Stimulated activated CD4-positive, alpha-beta T cell treated with anti-CD3 and anti-CD28 coated beads, Interleukin-12 subunit alpha, Interleukin-12 subunit beta, amount 100 ng/mL, for 24 hours (primary cell): ENCODE measurements at places on chromosomes 13 and 19.

DNA sequence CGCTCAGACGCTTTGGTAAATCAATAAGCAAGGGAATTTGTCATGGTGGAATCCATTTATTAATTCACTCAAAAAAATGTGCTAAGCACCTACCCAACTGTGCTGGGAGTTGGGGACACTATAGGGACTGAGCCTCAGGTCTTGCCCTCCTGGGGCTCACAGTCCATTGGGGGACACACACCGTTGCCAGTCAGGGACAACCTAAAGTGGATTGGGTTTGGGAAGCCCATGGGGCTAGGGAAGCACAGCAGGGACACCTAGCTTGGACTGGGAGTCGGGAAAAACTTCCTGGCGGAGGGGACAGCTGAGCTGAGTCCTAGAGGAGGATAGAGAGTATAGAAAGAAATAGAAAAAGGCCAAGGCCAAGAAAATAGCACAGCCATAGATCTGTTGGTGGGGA is 8.5 kb downstream of the FOSB start:
- no peak for DNase-seq

GRCh38 chr19:45615795-45616703 is 14.0 kb upstream of the GPR4 start:
- peak; percentile 83 for DNase-seq

GRCh38 chr13:64417581-64417980 is 2812.6 kb downstream of the PCDH9 start:
- DNase-seq = no peak

- no peak for DNase-seq
Measured at GRCh38 chr13:43319617-43320444, 296.4 kb downstream of the DNAJC15 start.

GRCh38 chr19:48094129-48094854 is 16.3 kb downstream of the PLA2G4C start:
- DNase-seq = no peak

DNA sequence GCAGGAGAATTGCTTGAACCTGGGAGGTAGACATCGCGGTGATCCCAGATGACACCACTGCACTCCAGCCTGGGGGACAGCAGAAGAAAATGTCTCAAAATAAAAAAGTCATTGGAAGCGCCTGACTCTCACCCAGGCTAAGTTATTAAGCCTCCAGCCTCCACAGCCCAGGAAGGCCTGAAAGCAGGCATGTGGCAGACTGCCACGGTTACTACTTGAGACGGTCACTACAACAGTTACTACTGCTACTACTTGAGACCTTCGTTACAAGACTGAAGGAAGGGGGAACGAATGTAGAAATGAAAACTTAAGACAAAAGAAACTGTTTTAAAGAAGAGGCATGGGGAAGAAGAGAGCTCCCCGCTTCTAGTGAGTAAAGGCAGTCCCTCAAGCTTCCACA is 9.6 kb downstream of the PRR22 start:
- no peak for DNase-seq

DNA sequence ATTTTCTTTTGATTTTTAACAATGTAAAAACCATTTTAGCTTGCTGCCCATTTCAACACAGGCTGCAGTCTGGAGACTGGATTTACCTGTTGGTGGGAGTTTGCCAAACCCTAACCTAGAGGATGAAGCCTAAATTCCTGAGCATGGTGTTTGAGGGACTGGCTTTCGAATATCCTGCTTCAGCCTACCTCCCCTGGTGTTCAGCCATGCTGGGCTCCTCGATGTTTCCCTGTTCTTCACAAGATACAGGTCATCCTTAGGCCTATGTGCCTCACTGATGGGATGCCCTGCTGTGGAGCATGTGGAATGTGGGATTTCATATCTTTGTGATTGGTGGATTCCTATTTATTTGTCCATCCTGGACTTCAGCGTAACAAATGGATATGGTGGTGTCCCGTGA is 20.4 kb upstream of the ERCC5 start:
- no peak for DNase-seq

DNA sequence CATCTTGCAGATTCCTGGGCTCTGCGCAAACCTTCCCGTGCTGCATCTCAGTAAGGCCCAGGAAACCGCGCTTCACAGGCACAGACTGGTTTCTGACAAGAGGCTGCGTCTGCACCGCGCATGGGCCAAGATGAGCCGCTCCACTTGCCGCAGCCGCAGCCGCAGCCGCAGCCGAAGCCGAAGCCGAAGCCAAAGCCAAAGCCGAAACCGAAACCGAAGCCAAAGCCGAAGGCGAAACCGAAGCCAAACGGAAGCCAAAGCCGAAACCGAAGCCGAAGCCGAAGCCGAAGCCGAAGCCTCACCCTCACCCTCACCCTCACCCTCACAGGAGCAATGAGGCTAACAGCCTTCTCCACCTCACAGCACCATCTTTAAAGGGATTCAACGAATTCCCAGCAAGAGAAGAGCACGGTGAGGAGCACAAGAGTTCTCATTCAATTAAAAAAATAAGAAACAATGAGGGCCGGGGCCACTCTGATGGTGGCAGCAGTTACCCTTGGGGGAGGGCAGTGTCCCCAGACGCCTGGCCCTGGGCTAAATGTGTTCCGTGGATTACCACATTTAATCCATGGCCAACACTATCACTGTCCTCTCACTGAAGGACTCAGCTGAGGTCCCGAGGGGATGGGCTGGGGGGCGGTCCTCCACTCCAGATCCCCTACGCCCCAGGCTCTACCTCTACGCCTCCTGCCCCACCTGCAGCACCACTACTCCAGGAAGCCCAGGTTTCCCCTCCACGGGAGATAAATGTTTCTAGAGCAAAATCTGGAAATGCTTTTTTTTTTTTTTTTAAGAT is 29.1 kb downstream of the ZNF787 start:
- no peak for DNase-seq

DNA sequence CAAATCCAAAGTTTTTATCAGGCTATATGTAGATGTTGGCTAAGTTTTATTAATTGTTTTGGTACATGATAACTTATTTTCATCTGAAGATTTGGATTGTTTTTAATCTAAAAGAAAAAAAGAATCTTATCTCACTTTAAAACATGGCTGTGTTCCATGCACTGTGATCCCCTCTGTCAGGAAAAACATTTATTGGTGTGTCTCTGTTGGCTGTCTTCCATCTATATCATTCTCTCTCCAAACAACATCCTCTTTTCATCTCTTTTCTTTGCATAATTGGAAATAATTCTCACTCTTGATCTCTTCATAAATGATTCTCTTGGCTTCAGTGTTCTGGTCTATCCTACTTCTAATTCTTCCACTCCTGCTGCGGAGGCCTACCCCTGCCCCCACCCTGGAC is 4.2 kb downstream of the NALCN start:
- DNase-seq = no peak

GRCh38 chr13:48316826-48317510 is 13.4 kb downstream of the RB1 start:
- DNase-seq = no peak

DNA sequence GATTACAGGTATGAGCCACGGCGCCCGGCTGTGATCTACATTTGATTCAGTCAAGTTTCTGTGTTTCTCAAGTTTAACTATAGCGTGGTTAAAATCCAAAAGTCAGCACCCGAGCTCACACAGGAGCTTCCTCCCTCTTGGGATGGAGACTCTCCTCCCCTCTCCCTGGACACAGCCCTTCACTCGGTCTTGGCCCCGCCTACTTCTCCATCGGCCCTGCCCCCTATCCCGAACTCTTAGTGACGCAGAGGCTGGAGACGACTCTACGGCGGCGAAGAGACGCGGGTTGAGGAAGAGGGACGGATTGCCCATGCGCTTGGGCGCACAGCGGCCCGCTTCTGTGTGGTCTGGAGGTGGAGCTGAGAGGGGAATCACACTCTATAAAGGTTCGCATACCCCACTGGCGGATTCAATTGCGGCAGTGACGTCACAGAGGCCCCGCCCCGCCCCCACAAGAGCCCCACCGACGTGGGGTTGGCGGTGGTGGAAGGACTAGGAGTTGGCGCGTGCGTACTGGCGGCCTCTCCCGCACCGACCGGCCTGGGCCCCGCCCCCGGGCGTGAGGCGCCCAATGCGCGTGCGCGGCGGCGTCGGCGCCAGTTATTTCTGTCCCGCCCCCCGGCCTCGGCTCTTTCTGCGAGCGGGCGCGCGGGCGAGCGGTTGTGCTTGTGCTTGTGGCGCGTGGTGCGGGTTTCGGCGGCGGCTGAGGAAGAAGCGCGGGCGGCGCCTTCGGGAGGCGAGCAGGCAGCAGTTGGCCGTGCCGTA is at the start of gene TRIM28:
Gene TRIM28, plus strand, starts transcription at position 239 of the 765 bp plus-strand sequence. CDS start 694 bp downstream, outside the sequence.
- peak; percentile 100 for DNase-seq

DNA sequence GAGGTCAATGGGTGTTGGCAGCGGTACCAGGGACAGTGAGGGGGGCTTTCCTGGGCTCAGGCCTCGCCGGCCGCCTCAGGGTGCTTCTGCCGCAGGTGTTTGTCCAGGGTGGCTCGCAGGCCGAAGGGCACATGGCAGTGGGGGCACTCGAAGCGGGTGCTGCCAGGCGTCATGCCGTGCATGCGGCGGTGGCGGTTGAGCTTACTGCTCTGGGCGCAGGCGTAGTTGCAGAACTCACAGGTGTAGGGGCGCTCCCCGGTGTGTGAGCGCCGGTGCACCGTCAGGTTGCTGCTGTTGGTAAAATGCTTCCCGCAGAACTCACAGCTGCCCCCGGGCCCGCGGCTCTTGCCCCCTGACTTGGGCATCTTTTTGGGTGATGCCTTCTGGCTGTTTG is 4.7 kb downstream of the ZNF296 start:
- no peak for DNase-seq

GRCh38 chr19:45324349-45324907 is 1.8 kb upstream of the CKM start:
- no peak for DNase-seq

DNA sequence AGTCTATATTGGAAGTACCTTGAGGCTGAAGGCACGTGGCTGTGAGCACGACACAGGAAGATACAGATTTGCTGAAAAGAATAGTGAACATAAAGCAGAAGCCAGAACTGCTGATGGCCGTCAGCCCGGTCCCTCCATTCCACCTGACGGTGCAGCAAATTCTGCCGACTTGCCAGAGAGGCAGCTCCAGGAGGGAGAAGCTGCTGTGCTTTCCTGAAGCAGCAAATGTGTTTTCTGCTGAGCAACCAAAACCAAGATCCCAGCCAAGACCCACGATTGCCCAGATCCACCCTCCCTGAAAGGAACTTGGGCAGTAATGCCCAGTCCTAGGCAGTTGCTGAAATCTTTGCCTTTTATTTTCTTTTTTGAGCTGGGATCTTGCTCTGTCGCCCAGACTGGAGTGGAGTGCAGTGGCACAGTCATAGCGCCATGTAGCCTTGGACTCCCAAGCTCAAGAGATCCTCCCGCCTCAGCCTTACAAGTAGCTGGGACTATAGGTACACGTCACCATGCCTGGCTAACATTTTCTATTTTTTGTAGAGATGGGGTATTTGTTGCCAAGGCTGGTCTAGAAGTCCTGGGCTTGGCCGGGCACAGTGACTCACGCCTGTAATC is 7.0 kb upstream of the RCN3 start:
- no peak for DNase-seq

DNA sequence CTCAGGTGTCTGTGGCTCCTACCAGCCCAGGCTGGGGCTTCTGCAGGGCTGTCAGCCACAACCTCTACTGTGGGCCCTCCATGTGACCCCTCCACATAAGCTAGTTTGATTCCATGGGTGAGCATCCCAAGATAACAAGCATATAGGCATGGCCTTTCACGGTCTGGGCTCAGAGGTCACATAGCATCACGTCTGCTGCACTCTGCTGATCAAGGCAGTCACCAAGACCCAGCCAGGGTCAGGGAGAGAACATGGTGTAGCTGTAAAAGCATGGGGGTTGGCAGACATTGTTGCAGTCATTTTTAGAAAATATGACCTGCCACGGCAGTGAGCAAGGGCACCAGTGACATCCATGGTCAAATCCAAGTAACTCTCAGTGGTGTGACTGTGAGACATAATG is 698.8 kb downstream of the UQCRFS1 start:
- DNase-seq = no peak

DNA sequence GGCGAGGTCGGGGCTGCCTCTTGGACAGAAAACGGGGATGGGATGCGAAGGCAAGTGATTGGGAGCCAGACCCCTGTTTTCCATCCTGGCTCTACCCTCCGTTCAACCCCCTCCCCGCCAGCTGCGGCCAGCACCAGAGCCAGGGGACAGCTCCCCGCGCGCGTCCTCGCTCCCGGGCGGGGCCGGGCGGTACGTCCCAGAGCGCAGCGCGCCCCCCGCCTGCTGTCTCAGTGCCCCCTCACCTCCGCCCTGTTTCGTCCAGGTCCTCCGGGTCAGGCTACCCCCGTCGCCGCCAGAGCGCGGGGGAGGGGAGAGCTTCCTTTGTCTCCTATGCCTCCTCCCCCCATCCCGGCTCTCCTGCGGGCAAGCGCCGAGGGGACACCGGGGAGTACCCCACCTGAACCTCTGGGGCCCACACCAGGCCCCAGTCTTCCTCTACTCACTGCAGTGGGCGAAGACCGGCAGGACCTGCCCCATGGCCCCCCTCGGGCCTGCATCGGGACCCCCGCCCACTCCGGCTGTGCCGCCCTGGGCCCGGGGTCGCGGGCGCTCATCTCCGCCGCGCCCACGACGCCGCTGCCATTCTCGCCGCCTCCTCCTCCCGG is 396 bp downstream of the RTN2 start:
- DNase-seq = no peak
